ENCODE measurements at places on chromosomes 3 and 15.

DNA sequence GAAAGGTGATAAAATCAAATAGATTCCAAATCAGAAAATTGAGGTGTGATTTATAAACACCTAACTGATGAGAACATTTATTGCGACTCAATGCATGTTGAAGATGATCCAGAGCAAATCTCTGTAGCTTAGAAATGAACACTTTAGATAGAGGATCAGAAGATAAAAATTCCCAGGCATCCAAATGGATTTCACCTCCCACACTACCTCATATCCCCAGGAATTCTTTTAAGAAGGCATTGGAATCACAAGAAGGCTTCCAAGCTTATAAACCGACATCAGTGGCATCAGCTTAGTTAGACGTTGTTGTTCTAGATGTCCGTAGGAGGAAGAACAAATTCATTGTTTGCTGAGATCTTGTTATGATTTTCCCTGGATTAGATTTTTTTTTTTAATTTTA is 154.4 kb downstream of the EBLN2 start:
- DNase-seq = peak; percentile 42

GRCh38 chr3:74603292-74603691 is 11.2 kb downstream of the CNTN3 start:
- DNase-seq = no peak

GRCh38 chr15:89642106-89642505 is 13.2 kb downstream of the KIF7 start:
- DNase-seq = no peak

GRCh38 chr3:61748288-61748687 is 186.9 kb downstream of the PTPRG start:
- no peak for DNase-seq

DNA sequence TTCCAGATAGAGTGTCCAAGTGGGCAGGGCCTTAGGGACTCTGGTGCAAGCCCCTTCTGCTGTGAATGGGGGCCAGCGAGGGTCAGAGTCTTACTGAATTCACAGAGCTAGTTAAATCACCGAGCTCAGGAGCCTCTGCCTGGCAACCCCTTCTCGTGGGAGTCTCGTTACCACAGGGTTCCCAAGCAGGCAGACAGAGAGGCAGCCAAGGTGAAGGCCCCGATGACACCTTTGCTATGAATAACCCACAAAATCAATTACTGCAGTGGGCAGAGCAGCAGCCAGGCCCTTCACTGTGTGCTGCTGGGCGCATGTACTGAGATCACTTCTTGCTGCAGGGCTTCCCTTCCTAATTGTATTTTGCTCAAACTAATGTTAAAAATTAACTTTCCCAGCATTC is 56.9 kb downstream of the SPSB4 start:
- no peak for DNase-seq

GRCh38 chr15:74983725-74984231 is 11.6 kb upstream of the SCAMP5 start:
- DNase-seq = no peak

DNA sequence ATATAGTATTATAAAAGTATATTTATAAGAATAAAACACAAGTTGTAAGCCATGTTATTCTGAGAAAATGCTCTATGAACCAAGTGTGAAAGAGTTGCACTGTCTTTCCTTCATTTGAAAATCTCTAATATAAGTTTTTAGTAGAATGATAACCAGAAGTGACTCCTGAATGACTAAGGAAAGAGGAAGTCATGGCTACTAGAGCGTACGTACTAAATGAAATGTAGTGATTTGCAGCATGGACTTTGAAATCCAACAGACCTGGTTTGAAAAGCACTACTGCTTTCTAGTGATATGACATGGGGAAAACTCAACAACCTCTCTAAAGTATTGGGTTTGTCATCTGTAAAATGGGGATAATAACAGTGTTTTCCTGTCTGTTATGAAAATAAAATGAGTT is 10.3 kb upstream of the DNAJC13 start:
- DNase-seq = no peak

GRCh38 chr3:58214484-58215316 is 3.9 kb upstream of the DNASE1L3 start:
- no peak for DNase-seq

- DNase-seq = no peak
These were observed 257.7 kb upstream of the CNTN6 start for GRCh38 chr3:835096-835495.

DNA sequence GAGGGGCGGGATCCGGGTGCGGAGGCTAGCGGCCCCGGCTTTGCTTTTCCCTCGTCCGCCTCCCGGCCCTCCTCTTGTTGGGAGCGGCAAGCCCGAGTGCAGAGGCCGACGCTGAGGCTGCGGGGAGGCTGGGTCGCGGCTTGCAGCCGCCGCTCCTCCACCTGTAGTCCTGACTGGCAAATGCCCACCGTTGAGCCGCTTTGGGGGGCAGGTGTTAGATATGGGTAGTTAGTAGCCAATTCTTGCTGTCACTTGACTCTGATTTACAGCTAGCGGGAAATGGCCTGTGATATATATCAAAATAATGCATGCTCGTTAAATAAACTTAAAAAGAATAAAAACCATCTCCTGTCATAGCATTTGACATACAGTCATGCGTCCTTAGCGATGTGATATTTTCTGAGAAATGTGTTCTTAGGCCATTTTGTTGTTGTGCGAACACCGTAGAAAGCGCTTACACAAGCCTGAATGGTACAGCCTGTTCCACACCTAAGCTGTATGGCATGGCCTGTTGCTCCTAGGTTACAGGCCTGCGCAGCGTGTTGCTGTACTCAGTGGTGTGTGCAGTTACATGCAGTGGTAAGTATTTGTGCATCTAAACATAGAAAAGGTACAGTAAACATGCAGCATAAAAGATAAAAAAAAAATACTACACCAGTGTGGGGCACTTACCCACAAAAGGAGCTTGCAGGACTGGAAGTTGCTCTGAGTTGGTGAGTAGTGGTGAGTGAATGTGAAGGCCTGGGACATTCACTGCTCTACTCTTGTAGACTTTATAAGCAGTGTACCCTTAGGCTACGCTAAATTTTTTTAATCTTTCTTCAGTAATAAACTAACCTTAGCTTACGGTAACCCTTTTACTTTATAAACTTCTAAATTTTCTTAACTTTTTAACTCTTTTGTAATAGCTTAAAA is 873 bp downstream of the CAPN7 start:
- DNase-seq = peak; percentile 41

- DNase-seq = peak; percentile 98
These were observed 5.3 kb upstream of the VIPR1 start for GRCh38 chr3:42497009-42497731.

DNA sequence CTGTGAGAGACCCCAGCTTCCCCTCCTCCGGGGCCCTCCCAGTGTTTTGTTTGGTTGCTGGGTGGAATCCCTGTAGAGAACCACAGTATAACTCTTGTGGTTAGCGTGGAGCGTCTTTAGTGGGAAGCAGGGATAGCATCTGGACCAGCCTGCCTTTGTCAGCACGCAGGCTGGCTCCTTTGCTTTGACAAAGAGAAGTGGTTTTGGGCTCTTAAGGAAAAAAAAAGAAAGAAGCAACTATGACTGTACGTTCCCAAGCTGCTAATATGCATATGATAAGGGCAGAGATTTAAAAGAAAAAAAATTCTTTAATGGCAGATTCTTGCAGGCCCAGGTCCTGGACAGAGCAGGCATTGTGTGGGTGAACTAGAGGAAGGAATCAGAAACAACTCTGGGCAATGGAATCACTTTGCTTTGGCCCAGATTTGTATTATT is 340.8 kb upstream of the CTDSPL start:
- DNase-seq = no peak

DNA sequence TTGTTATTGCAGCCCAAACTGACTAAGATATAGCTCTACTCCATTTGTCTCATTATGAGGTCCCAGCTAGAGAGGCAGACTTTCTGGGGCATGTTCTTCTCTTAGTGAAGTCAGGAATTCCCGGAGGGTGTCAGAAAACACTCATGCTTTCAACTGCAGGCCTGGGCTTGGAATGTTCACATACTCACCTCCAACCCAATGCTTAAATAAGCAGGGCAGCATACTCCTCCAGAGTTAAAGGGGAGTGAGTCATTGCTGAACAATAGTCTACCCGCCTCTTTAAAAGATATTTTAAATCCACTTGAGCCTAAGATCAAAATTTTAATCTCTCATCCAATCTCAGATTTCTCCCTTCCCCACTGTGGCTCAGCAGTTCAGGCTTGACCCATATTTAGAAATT is 167.8 kb upstream of the DPH6 start:
- DNase-seq = peak; percentile 70

DNA sequence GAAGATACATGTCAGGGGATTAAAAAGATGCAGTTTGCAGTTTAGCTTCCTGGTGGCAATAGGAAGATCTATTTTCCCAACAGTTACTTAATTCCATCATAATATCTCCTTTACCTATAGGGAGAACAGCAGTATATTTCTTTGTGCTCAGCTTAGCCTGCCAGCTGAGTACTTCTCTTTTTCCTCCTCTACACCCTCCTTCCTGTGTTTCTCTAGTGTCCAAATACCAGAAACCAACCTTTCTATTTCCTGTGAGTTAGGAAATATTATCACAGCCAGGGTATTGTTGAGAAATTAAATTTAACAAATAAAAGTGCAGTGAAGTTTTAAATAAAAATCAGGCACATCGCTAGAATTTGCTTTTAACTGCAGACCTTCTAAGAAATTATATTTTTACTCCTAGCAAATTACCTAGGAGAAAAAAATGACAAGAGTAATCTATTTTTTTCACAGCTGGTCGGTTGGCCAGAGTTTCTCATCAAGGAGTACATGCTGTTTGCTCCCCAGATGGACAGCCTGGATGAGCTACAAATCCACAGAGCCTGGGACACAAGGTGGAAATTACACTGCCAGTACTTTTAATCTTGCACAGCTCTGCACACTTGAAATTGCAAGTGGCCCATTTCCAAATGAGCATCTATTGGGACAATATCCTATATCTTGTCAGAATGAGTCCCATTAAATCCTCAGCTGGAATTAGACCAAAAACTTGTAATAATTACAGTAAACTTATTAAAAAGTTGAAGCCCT is 185.2 kb upstream of the CFAP20DC start:
- no peak for DNase-seq

DNA sequence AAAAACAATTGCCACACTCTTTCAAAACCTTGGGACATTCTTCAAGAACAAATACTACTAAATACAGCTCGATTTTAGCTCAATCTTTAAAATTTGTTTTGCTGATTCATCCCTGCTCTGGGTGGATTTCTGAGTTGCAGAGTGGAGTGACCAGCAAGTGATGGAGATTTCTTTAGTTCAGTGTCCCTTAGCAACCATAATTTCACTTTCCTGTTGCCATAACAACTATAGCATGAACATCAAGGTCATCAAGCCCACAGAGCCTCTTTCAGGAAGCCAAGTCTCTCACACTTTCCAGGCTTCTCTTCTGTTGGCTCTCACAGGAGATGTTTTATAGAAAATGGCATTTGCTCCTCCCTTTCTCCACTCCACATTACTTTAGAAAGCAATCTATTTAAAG is 597.2 kb upstream of the ADAMTS9 start:
- no peak for DNase-seq

- DNase-seq = no peak
These were observed 75.7 kb upstream of the FAM3D start for GRCh38 chr3:58742239-58742638.

- peak; percentile 85 for DNase-seq
These were observed 1.1 kb downstream of the NFKBIZ start for GRCh38 chr3:101850246-101851051.

DNA sequence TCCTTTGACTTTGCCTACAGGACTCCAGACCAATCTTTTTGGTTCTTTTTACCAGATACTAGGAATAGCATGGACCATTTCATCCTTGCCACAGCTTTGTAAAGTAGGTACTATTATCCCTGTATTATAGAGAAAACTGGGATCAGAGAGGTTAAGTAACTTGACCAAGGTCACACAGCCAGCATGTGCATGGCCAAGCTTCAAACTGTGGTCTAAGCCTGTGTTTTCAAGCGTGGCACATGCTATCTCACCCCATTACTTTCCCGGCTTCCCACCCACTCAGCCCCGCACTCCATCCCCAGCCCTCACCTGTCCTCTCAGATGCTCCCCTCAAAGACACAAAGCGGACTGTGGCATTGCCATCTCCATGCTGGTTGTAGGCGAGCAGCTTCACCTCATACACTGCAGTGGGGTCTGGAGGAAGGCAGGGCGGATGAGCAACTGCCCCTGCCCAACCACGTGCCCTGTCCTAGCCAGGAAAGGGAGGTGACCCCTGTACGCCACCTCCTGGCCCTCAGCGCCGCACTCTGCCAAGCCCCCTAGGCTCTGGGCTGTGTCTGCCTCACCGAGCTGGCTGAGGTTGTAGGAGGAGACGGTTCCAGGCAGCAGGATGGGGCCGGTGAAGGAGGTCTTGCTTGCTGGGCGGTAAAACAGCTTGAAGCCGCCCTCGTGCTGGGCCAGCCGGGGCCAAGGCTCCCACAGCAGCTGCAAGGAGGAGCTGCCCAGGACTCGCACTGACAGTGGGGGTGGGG is 25.7 kb downstream of the RNU5B-1 start:
- no peak for DNase-seq

DNA sequence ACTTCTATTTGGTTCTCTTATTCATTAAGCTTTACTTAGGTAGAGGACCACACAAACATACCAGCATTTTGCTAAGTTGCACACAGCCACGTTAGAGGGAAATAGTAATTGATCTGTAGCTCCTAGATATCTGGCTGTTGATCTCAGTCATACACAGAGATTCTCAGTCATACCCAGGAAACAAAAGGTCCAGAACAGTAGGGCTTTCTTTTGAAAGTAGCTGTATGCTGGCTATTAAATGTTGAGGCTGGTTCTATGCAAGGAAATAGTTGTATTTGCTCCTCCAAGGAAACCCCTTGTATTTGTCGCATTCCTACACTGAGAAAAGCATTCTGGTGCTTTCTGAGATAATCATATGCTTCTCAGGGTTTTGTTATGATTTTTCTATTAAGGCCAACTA is 523.8 kb downstream of the SOX2 start:
- no peak for DNase-seq

GRCh38 chr3:96750094-96750767 is 64.2 kb upstream of the EPHA6 start:
- DNase-seq = no peak

DNA sequence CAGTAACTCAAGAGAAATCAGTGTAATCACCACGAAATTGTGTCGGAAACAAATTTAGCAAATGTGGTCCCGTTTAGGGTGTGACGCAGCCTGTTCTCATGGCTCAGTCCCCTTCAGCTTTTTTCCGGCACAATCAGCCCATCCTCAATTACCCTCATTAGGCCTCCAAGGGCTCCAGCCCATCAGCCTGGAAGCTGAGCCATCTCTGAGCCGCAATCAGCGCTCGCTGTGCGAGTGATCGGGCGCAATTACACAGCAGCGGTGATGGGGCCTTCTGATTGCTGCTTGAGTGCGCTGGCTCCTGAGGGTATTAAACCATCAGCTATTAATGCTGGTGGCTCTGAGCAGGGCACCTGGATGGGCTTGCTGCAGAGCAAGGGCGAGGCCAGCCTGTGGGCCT is 55.6 kb downstream of the PLXNA1 start:
- no peak for DNase-seq

- DNase-seq = no peak
These were observed 2.2 kb upstream of the ISG20 start for GRCh38 chr15:88636654-88637053.

DNA sequence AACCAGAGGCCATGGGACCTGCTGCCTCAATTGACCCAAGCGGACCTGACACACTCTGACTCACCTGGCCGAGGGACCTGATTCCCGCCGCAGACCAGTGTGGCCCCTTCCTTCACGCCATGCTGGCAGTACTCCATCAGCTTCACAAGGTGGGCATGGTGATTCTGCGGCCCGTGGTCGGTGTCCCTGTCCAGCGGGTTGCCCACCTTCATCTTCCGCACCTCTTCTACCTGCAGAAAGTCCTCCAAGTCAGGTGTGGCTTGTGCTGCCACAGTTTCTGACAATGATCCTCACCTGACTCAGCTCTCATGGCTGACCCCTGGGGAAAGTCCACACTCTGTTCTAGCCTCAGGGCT is 25.9 kb upstream of the SLC41A3 start:
- no peak for DNase-seq

- no peak for DNase-seq
These were observed 111.3 kb downstream of the MBNL1 start for GRCh38 chr3:152380043-152380442.
